ENCODE measurements at places on chromosomes 13 and 19.

DNA sequence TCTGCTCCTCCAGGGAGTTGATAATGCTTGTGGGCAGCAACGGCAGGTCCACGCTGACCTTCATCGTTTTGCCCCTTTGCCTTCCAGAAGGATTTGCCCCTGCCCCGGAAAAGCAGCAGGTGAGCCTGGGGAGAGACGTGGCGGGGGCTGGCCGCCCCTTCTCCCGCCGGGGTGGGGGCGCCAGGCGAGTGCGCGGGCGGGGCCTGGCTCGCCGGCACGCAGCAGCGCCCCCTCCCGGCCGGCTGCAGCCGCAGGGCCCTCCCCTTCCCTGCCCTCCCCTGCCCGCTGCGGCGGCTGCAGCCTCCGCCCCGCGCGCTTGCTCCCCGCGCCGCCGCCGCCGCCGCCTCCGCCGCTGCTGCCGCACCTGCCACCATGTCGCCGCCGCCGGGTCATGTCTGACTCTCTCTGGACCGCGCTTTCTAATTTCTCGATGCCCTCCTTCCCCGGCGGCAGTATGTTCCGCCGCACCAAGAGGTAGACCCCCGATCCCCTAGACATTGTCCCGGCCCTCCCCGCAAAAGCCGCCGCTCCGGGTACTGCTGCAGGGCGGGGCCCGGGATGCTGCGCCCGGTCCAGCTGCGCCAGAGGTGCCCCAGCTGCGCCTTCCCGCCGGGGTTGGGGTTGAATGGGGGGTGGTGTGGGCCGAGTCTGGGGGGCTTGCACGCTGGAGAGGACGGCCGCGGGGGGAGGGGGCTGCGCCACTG, at the start of gene MAST1:
Gene MAST1, plus strand, starts transcription at position 334 of the 704 bp plus-strand sequence. Its CDS starts 58 bp downstream, at position 392.
- peak; percentile 54 for DNase-seq

GRCh38 chr13:99061411-99061810, 83.5 kb upstream of the DOCK9 start:
- no peak for DNase-seq

GRCh38 chr13:62360609-62361008, 945.0 kb upstream of the PCDH20 start:
- no peak for DNase-seq

DNA sequence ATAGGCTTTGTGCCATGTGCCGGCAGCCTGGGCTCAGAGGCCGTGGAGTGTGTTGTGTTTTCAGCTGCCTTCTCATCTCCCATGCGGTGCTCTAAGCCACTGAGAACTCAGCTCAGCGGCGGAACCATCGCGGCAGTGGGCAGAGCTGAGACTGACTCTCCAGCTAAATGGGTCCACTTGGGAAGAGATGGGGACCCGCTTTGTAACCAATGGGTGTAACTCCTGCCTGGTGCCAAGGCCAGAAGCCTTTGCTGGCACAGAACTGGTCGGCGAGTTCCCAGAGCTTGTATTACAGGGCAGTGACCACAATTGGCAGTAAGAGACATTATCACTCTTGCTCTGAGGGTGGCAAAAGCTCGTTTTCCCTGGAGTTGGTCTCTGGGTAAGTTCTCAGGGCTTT, 183.0 kb downstream of the STK24 start:
- no peak for DNase-seq

DNA sequence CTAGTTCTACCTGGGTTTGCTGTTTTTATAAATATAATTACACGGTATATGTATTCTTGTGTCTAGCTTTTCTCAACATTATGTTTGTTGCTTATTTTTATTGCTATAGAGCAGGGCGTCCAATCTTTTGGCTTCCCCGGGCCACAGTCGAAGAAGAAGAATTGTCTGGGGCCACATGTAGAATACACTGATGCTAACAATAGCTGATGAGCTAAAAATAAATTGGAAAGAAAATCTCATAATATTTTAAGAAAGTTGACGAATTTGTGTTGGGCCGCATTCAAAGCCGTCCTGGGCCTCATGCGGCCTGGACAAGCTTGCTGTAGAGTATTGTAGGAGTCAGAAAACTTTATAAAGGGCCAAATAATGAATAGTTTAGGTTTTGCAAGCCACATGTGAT, 33.9 kb downstream of the GPR12 start:
- DNase-seq = no peak

DNA sequence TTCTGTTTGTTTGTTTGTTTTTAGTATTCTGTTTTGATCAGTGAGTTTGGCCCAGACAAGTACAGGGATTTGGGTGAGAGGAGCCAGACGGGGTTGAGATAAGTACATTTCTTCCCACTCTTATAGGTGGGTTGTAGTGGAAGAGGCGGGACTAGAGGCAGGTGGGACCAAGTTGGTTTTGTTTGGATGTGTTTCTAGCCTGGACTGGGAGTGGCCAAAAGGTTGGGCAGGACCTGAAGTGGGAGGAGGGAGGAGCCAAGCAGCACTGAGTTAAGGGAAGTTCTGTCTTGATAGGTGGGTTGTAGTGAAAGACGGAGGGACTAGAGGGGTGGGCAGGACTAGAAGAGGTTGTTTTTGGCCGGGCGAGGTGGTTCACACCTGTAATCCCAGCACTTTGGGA, 9.0 kb downstream of the DNASE2 start:
- no peak for DNase-seq

DNA sequence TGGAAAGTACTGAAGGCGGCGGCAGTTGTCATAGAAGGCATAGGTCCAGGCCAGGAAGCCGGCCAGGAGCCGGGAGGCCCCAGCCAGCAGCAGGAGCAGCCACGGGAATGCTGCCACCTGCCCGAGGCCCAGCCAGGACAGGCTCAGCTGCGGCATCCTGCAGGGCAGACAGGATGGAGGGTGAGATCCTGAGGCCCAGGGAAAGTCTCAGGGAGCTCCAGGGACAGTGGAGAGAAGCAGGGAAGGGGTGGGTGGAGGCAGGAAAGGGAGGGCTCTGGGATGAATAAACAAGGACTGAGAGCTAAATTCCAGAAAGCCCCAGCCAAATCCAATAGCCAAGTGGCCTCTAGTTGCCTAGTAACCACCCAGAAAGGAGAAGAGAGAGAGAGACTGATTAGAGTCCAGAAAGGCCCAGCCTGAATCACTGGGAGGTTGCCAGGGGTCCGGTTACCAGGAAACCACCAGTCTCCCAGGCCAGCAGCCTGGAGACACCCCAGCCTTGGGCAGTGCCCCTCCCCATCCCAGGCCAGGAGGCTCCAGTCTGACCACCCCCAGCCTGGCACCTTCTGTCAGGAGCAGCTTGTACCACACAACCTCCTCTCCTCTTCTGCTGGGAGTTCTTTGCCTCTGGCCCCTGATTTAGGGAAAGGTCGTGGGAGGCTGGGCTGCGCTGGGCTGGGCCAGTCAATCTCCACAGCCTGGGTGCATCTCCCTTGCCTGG, 7.5 kb upstream of the OR10H5 start:
- DNase-seq = no peak

GRCh38 chr13:107516517-107516916, 698.8 kb downstream of the LIG4 start:
- DNase-seq = no peak

GRCh38 chr13:29140277-29140676, 320.1 kb downstream of the MTUS2 start:
- no peak for DNase-seq
